Right lung (tissue), 10 donors: ENCODE measurements at places on chromosomes 5 and 9. TPM values are rescaled to one million over a fixed set of nuclear protein-coding genes. Genes with fewer than 3 reads are reported as not detected.

Gene IFNA16
- polyA plus RNA-seq, result not detected

Gene PCDHGC4
- polyA plus RNA-seq, result 1.5 TPM

Gene TAF11L5
- not detected for polyA plus RNA-seq

Gene TMC1
- polyA plus RNA-seq, result 0.44 TPM
